Glomerular endothelial cell (primary cell): ENCODE measurements at places on chromosomes 5 and 9. TPM values are rescaled to one million over a fixed set of nuclear protein-coding genes. Genes with fewer than 3 reads are reported as not detected.

GRCh38 chr9:127503947-127504886 is 52.9 kb downstream of the LRSAM1 start:
- no peak for DNase-seq

DNA sequence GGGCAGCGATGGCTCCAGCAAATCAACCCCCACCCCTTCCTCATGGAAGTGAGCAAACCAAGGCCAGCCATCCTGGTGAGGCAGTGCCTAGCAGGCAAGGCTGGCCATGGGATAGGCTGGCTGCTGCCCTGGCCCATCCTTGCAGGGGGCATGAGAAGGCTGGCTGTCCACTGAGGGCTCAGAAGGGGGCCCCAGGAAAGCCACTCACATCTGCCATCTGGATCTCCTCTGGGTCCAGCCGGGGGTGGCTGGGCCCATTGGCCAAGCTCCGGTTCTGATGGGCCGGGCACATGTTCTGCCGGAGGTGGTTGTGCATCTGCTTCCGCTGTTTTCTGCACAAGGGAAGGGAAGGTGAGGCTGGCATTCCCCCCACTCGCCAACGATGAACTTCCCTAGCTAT is 57.1 kb downstream of the PSD2 start:
- no peak for DNase-seq

GRCh38 chr5:148740079-148740858 is 85.9 kb upstream of the HTR4 start:
- DNase-seq: no peak

DNA sequence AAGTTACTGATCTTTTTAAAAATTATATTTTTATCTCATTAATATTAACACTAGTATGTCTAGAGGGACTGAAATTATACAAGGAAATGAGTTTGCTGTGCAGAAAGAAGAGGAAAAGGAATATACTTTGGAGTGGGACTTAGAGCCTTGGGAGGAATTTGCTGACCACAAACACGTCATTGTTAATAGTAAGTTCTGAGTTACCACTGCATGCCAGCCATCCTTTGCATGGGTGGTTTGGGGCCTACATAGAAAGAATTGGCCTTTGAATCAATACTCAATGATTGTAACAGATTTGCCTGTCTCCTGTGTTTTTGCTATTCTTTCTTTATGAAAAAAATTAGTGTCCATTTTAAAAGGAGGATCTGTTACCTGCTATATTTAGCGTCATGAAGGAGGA is 232.6 kb upstream of the TNC start:
- DNase-seq: no peak

Gene CNTNAP3
- total RNA-seq: 10.9 and 23.2 TPM in 2 replicates

DNA sequence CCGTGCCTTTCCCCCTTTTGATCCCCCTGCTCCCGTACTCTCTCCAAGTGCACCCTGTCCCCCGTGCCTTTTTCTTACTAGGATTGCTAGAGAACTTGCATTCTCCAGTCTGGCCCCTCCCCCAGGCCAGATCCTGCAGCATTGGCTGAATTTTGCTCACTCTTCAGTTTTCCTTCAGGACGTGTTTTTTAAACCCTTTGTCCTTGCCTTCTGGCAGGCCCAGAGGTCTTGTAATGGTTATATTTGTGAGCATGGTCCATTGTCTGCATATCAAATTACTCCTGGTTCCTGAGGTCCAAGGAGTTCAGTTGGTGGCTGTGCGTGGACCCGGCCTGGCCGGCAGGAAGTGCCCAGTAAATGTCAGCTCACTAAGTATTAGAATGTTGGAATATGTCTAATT is 606 bp downstream of the TBC1D13 start:
- no peak for DNase-seq

Gene PAPPA
- total RNA-seq: 7.4 and 13.1 TPM in 2 replicates

- no peak for DNase-seq
Observed at GRCh38 chr5:57431759-57432158, 50.9 kb downstream of the ACTBL2 start.

- no peak for DNase-seq
Observed at GRCh38 chr5:61706751-61707150, 374.7 kb downstream of the ZSWIM6 start.

Gene MYMK
- not detected in 2 replicates for total RNA-seq

- no peak for DNase-seq
Observed at GRCh38 chr5:122756264-122756911, 18.5 kb upstream of the SNX2 start.

Gene LRRC19
- total RNA-seq: not detected in 2 replicates
